Vagina (tissue), 2 donors: ENCODE measurements at places on chromosomes 6 and 20.

- no peak for DNase-seq
Measured at GRCh38 chr6:107557698-107558097, 67.8 kb downstream of the SOBP start.

GRCh38 chr20:38110525-38111178 is 54.4 kb downstream of the TGM2 start:
- no peak for DNase-seq

DNA sequence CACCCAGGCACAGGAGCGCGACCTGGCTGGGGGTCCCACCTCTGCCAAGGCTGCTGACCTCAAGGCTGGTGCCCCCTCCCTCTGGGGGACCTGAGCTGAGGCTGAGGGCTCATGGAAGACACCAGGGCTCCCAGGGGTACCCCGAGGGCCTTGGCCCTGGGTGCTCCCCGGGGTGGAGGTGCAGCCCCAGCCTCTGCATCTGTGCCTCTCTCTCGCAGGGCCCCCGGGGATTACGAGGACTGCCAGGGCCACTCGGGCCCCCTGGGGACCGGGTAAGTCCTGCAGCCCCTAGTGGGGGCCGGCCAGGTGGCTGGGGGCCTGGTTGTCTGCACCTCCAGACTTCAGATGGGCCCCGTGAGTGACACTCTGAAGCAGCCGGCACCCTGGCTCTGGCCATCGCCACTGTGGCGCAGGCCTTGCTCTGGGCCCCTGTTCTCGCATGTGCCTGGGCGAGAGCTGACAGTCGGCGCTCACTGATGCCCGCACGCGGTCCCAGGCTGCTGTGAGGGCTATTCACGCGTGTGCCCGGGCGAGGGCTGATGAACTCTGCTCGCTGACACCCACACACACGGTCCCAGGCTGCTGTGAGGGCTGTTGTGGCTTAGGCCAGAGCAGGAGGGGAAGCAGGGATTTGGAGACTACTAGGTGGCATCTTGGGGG is 9.3 kb downstream of the COL9A3 start:
- no peak for DNase-seq

DNA sequence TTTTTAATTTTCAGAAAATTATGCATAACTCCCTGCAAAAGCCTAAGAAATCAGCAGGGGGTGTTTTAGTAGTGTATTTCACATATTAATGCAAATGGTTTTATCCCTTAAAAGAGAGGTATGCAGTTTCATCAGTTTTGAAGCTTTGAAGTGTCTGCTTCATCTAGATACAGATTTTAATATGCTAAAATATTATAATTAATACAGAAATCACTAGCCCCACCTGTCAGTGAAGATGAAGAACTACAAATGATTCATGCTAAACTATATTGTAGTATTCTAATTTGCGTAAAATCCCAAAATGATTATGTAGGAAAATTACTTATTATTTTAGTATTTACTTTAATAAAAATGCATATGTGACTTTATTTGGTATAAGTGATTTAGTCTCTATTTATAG is 2.9 kb upstream of the TFB1M start:
- no peak for DNase-seq

DNA sequence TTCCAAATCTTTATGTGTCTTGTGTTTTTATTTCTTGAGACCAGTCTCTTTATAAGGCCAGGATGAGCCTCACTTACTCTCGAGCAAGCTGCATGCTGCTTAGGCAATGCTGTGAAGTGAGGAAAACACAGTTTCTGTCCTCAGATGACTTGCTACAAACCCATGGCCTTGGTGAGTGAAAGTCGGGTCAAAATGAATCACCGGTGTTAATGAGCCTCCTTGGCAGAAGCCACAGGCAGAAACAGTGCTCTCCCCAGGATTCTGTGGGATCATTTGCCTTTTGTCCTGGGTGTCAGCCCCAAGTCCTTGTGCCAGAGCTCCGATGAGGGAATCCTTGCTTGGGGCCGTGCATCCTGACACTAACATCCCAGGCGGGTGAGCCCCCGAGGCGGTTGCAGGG is 482.5 kb downstream of the QKI start:
- DNase-seq: no peak
